ENCODE measurements at places on chromosomes 5 and 9.
A peak's percentile ranks its signal among the peaks of the same experiment; 100 is the strongest.

DNA sequence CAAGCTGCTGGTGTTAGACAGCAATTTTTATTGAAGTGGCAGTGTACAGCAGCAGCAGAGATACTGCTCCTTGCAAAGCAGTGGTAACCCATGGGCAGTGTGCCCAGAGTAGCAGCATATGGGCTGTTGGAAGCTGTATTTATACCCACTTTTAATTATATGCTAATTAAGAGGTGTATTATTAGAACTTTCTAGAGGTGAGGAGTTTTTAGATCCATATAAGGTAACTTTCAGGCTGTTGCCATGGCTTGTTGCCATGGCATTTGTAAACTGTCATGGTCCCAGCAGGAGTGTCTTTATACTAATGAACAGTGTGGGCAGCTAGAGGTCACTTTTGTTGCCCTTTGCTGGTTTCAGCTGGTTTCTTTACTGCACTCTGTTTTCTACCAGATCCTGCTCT is 3.7 kb upstream of the PJA2 start:
- peak; percentile 21 for DNase-seq

DNA sequence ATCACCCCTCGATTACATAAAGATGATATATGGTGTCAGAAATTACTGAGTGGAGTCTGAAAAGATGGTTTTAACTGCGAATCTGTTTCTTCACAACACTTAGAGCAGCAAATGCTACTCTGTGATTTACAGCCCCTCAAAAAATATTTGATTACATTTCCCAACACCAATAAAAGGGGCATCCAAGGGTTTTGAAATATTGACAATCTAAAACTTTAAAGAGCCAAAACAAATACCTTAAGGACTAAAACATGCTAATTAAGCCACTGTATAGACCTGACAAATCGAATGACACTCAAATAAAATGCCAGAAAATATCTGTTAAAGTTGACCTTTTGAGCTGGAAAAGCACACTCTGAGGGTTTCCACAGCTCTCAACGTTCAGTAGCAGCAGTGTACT is 73.2 kb downstream of the ELAVL2 start:
- no peak for DNase-seq

- no peak for DNase-seq
Observed at GRCh38 chr9:125732562-125732961, 14.6 kb upstream of the PBX3 start.

- DNase-seq, result no peak
Observed at GRCh38 chr5:162132348-162132747, 64.8 kb downstream of the GABRG2 start.

GRCh38 chr5:88690409-88691229 is 192.4 kb downstream of the MEF2C start:
- peak; percentile 11 for DNase-seq

- no peak for DNase-seq
Observed at GRCh38 chr5:159203351-159203750, 6.0 kb downstream of the RNF145 start.

GRCh38 chr5:180782748-180783147 is 19.9 kb downstream of the MGAT1 start:
- DNase-seq, result no peak

DNA sequence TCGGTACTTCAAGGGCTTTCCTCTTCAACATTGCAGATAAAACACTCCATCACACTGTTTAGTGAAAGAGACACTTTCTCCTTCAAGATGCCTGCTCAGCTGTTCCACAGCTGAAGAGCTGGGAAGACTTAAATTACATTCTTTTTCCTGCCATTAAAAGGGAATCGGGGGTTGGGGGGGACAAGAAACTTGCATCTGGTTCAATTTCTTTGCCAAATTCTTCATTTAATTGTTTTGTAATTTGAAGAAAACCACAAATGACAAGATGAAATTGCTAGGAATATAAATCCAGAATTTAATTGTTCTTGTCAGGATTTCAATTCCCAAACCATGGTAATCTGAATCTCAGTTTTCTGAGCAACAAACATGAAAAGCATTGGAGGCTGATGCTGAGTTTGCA is 478.3 kb downstream of the EBF1 start:
- no peak for DNase-seq

DNA sequence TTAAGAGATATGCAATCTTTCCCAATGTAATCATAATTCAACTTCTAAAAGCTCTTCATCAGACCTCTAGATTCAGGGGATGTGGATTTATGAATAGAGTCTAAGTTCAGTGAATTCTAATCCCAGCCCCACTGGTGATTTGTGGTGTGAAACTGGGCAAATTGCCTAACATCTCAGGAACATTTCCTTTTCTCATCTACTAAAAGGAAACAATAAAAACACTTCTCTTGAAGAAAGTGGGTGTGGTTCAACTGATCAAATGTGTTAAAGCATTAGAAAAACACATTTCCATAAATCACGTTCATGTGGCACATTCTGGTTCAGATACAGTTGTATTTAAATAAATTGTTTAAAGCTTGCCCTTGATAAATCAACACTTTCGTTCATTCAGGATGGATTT is 631.7 kb upstream of the CDH6 start:
- no peak for DNase-seq

- DNase-seq, result no peak
Observed at GRCh38 chr9:98989036-98990000, 45.6 kb downstream of the COL15A1 start.

GRCh38 chr5:143582176-143582575 is 178.7 kb upstream of the NR3C1 start:
- no peak for DNase-seq

- DNase-seq, result no peak
Observed at GRCh38 chr5:179221196-179221876, 123.9 kb downstream of the ADAMTS2 start.

- peak; percentile 71 for DNase-seq
Observed at GRCh38 chr9:121857928-121858327, 206.5 kb downstream of the DAB2IP start.
